Astrocyte of the cerebellum (primary cell): ENCODE measurements at places on chromosomes 4 and X.

DNA sequence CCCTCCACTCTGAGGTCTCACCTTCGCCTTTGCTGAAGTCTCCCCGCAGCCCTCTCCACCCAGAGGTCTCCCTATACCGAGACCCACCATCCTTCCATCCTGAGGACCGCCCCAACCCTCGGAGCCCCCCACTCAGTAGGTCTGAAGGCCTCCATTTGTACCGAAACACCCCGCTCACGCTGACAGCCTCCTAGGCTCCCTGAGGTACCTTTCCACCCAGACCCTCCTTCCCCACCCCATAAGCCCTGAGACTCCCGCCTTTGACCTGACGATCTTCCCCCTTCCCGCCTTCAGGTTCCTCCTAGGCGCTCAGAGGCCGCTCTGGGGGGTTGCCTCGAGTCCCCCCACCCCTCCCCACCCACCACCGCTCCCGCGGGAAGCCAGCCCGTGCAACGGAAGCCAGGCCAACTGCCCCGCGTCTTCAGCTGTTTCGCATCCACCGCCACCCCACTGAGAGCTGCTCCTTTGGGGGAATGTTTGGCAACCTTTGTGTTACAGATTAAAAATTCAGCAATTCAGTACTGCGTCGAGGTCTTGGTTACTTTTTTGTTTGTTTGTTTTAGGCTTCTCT, 5.0 kb downstream of the SOD3 start:
- no peak for DNase-seq

DNA sequence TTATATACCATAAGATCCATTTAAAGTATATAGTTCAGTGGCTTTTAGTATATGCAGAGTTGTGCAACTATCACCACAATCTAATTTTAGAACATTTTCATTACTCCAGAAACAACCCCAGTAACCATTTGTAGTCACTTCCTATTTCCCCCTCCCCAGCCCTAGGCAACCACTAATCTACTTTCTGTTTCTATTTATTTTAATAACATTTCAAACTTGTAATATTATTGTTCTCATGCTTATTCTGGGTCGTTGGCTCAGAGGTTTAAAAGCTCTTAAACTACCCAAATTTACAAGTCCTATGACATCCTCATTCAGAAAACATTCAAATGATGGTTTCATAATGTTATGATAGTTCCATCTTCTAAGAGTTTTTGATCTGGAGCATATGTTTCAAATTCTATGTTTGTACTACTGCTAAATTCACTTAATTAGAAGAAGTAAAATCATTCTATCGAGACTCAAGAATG, 18.4 kb downstream of the XIAP start:
- DNase-seq = no peak

DNA sequence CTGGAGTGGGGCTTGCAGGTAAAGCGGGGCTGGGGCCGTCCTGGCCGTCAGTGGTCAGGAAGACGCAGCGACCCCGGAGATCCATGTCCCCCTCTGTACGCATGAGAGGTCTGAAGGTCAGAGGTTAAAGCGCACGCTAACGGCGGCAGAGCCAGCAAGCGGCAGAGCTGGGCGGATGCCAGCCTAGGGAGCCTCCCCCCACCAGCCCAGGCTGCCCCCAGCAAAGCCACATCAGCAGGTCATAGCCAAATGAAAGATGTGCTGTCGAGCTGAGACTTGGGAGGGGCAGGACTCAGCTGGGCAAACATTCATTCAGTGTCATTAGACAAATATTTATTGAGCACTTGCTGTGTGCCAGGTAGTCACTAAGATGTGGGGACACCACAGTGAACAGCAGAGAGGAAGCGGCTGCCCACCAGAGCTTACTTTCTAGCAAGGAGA, 593 bp upstream of the JAKMIP1 start:
- no peak for DNase-seq

- DNase-seq = no peak
Observed at GRCh38 chrX:154710309-154710708, 40.6 kb downstream of the GAB3 start.

GRCh38 chrX:119529345-119530276, 35.6 kb downstream of the STEEP1 start:
- no peak for DNase-seq

DNA sequence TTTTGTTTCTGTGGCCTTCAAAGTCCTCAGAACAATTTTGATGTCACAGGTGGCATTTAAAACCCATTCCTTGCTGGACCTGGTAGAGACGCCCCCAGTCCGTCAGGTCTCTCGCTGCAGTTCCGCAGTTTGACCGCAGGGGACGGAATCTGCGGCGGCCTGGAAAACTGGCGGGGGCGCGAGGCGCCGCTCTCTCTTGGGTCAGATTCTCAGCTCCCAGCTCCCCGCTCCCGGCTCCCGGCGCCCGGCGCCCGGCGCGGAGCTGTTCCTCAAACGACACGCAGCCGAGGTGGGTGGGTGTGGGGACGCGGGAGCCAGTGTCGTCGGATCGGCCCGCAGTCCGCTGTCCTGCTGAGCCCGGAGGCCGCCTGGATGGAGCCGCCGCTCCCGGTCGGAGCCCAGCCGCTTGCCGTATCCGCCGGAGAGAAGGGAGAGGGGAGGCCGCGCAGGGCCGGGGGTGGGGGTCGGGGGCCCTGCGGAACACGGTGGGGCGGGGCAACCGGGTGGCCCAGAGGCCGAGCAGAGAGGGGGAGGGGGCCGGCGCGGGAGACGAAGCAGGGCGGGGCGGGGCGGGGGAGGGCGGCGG, at the start of gene OCRL:
OCRL (plus strand) TSS at position 192 of the 586 bp plus-strand sequence; CDS start at position 373, 181 bp downstream.
- no peak for DNase-seq

GRCh38 chr4:72744103-72744725, 175.2 kb upstream of the ADAMTS3 start:
- peak; percentile 28 for DNase-seq

- no peak for DNase-seq
Observed at GRCh38 chr4:171582961-171583581, 230.1 kb upstream of the GALNTL6 start.

- no peak for DNase-seq
Observed at GRCh38 chr4:139828966-139829664, 163.5 kb downstream of the MGST2 start.

DNA sequence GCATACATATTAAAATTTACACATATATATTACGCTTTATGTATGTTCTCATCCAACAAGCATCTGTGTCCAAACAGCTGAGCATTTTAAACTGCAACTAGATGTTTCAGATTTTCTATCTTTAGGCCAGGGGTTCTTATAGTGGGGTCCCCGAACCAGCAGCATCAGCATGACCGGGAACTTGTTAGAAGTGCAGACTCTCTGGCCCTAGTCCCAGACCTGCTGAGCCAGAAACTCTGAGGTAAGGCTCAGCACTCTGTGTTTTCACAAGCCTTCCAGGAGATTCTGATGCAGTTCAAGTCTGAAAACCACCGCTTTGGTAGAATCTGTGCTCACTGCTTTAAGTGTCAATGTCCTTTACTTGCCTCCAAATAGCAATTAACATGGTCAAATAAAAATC, 266.2 kb upstream of the CASK start:
- peak; percentile 12 for DNase-seq

GRCh38 chr4:9771034-9771433, 10.4 kb upstream of the DRD5 start:
- DNase-seq = no peak
